ENCODE measurements at places on chromosomes 3 and 15.

GRCh38 chr3:15040844-15041243 lies 24.3 kb downstream of the MRPS25 start:
- no peak for DNase-seq

GRCh38 chr3:86978111-86978551 lies 12.8 kb downstream of the VGLL3 start:
- DNase-seq: no peak

DNA sequence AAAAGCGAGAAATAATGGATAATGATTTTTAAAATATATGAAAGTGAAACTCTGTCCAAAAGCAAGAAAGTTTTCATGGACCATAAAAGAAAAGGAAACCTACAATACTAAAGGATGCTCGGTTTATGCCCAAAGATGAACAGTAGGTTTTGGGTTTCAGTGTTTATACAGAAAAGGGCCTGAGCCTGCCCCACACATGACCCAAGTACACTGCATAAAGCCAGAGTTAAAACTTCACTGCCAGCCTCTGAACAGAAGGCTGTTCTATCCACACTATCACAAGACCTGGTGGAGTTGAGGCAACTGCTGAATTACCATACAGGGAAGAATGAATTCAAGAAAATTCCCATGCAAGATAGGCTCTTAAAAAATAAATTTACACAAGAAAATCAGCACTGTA lies 165.2 kb downstream of the MECOM start:
- no peak for DNase-seq

DNA sequence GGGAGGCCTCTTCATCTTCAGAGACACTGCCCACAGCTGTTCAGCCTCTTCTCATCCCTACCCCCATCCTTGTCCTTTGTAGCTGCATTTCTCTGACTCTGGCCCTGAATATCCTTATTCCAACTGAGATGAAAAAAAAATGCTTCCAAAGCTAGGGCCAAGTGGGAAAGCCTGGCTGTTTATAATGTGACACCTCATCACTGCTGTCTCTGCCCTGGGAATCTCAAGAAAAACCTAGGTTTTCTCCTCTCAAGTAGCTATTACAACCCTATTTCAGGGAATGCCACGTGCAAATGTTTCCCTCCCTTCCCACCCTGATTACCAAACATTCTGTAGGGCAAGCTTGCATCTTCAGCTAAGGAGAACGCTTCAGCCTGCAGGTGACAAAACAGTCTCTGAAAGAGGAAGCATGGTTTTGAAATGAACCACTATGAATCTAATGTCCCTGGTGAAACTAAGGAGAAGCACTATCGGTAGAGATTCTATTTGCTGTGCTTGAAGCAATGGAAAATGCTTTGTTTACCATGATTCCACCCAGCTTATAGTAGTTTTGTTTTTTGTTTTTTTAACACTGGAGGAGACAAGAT lies 65.4 kb downstream of the USF3 start:
- DNase-seq: no peak

DNA sequence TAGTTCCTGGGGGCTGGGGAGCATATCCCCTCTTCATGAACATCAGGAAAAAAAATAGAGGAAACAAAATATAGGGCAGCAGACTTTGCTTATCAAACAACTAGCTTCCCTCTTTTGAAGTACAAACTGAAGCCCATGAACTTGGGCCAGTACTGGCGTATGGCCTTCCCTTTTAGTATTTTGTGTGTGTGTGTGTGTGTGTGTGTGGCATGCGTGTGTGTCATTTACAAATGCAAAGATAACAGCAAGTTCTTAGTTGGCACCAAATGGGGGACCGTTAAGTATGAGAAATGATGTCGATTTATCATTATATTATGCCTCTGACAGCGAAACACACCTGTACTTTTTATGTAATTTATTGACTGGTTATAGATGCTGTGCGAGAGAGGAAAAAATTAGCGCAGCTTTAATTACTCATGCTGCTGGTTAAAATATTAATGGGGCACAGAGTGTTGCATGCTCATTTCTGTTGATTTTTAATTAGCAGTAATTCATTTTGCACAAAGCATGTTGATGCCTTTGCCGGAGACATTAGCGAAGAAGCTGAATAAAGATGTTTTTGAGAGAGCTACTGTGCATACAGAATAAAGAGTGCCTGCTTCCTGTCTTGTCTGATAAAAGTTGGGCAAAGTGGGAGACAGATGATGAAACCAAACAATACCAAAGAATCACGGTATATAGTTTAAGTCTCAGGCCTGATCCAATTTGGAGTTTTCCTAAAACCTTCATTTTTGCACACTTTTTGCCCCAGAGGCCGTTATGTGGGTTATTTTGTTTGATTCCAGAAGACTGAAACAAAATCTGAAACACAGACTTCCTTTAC lies 297.1 kb downstream of the SATB1 start:
- DNase-seq: no peak

DNA sequence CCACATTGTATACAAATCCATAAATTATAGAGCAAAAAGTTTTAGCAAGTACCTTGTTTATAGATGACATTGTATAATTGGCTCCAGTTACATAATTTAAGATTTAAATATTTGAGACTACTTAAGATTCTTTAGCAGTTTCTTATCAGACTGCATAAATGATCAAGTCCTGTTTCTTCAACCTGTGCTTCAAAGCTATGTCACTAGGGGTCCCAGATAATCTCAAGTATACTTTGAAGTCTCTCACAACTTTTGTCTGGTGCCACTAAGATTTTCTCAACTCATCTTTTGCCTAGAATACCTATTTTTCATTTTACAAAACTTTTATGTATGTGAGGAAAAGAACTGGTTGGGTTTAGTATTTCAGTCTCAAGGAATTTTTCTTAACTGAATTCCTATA lies 205.5 kb downstream of the STAG1 start:
- no peak for DNase-seq

DNA sequence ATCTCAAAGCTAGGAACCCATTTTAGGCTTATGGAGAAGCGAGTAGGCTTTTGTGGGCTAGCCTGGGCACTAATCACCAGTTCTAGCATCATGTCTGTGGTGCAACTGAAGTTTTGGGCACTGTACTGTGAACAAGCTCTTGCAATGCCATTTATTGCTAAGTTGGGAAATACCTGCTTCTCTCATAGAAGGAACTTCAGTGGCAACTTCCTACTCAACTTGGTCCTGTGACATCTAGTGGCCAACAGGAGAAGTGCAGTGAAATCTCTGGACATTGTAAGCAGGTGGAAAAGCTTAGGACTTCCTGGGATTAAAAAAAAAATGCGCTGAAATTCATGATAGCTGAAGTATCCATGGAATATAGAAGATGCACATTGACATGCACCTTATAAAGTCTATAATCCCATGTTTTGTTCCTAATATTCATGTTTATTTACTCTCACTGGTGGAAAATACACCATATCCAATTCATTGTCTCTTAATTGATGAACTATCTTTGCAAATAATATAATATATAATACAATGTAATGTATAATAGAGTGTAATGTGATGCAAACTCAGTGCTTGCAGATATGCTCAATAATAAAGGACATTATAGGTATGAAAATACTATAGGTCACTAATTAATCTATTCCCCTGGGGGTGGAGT lies 6.5 kb upstream of the ALDH1A3 start:
- DNase-seq: peak; percentile 91

DNA sequence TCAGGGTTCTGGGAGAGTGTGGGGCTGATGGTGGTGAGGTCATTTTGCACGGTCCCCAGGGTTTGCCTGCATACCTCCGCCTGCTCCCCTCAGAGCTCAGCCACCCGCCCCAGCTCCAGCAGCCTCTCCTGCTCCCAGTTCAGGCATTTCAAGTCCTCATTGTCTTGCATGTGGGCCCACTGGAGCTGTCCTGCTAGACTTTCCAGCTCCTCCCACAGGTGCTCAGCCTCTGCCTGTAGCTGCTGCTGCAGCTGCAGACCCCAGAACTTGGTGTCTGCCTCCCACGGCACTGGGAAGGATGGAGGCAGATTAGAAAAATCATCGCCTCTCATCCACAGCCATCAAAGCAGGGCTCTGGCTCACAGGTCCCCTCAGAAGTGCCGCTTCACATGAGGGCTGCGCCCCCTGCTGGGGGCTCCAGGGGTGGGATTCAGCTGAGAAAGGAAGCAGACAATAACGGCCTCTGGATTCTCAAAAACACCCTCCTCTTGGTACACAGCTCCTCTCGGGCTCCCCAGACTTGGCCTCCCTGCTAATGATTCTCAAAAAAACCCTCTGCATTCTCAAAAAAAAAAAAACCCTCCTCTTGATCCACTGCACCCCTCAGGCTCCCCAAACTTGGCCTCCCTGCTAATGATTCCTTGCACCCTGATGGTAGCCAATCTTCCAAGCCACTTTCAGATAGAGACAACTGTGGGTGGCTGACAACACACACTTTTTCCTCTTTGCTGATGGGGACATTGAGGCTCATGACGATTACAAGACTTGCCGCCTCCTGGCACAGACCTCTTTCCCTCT lies 89.3 kb upstream of the C2CD4B start:
- peak; percentile 57 for DNase-seq

DNA sequence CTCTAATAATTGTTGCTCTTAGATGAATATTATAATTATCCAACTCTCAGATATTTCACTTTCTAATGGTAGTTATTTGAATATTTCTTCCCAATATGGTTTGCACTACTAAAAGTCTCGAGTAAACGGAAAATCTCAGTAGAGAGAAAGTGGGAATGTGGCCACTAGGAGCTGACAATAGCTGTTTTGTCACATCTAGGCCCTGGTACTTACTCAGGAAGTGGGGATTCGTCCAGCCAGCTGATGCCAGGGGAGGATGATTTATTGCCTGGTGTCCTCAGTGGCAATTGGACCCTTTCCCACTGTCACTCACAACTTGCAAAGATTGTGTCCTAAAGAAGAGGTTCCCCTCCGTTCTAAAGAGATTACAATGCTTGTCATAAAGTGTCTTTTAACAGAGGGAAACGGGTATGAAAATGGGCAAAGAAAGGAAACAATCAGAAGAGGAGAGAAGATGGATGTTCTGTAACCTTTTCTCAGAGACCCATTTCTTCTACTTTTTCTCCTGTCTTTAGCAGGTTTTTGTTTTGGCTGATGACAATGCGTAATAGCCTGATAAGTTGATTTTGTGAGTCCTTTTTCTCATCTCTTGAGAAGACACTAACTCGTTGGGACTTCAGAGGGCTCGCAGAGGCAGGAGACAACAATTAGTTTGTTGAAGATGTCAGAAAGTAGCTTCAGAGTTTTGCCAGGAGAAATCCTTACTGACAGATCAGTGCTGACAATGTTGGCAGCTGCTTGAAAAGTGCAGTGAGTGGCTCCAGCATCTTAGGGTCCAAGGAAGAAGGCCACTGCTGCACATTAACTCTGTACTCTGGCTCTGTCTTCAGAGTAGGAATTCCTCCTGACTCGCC lies 320.6 kb downstream of the MECOM start:
- no peak for DNase-seq

DNA sequence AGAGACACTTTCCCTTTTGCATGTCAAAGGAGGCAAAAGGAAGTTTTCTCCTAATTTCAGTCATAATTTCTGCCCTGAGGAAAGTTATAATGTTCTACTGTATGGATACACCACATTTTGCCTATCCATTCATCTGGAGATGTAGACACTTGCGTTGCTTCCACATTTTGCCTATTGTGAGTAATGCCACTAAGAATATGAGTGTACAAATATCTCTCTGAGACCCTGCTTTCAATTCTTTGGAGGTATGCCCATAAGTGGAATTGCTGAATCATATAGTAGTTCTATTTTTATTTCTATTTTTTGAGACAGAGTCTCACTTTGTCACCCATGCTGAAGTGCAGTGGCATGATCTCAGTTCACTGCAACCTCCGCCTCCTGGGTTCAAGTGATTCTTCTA lies 3.6 kb upstream of the CD276 start:
- DNase-seq: no peak

DNA sequence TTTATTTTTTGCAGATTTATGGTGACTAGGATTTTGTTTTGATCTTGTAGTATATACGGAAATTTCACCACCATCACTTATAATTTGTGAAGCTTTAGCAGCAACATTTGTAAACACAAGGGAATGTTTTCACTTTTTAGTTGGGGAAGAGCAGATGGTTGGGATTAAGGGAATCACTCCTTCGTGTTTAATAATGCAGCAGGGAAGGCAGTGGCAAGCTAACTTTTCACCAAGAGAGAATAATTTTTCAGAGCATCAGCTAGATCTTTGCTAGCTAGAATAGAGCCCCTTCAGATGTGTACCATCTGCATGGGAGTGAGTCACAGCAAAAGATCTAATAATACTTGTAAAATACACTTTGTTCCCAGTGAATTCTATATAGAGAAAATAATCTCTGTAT lies 632.7 kb downstream of the CADM2 start:
- DNase-seq: no peak

DNA sequence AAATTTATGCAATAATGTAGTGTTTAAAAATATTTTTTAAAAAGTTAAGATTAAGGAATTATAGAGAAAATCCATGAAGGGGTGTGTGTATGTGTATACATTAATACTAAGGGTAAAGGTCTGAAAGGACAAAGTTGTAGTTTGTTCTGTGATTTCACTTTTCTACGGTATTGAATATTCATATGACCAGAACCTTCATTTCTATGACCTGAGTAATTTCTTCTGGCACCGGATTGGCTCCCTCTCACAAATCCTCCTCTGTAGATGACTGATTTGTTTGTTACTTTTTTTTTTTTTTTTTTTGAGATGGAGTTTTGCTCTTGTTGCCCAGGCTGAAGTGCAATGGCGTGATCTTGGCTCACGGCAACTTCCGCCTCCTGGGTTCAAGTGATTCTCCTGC lies 20.9 kb downstream of the GMPS start:
- no peak for DNase-seq

DNA sequence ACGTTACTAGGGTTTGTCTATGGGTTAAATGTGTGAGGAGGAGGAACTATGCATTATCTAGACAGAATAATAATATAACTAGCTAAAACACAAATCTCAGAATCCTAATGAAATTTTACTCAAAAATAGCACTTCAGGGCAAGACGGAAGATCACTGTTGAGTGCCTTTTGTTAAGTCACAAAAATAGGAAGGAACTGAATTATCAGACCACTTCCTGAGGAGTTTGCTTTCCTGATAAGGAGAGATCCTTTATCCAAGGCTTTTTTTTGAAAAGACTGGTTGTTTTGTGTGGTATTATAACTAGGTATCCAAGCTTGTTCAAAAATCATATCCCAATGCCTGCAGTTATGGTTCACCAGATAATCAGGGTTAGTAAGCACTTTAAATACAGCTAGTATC lies 34.6 kb downstream of the NR2E3 start:
- no peak for DNase-seq

GRCh38 chr3:184780981-184781515 lies 30.9 kb upstream of the VPS8 start:
- DNase-seq: no peak

GRCh38 chr3:37029516-37030163 lies 36.3 kb downstream of the MLH1 start:
- DNase-seq: no peak

GRCh38 chr3:155846119-155846518 lies 8.1 kb downstream of the SLC33A1 start:
- no peak for DNase-seq

DNA sequence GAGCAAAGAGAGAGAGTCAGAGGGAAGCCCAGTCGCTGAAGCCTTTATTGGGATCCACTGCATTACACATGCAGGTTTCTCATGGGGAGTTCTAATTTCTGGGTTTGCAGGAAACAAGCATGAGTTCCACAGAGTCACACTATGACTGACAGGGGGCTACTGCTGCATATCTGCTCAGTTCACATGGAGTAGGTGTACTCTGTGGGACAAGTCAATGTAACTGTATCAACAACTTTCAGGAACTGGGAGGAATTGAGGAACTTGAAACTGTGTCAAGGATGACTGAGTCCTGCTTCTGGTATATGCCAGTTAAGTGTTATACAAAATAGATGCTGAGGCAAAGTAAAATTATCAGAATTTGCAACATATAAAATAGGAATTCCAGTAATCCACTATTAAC lies 110.8 kb downstream of the NPAP1 start:
- DNase-seq: no peak
